ENCODE measurements at places on chromosomes 13 and 19. TPM values are rescaled to one million over a fixed set of nuclear protein-coding genes. Genes with fewer than 3 reads are reported as not detected.

The ZNF763 gene
- 0.13 TPM for total RNA-seq

The ATP8A2 gene
- total RNA-seq, result 1.2 TPM

The ZNF816 gene
- total RNA-seq, result 6.3 TPM

The ZNF208 gene
- not detected for total RNA-seq

The PSG6 gene
- total RNA-seq, result not detected

The OPA3 gene
- total RNA-seq, result 5.8 TPM

The MEIOSIN gene
- 0.13 TPM for total RNA-seq

The CEACAM1 gene
- total RNA-seq, result 0.39 TPM

The PCDH20 gene
- 11.4 TPM for total RNA-seq

The CEACAM7 gene
- total RNA-seq, result not detected

The MUC16 gene
- under 0.01 TPM for total RNA-seq

Measured in epithelial cell of alveolus of lung (primary cell).